ENCODE measurements at places on chromosomes 16 and 17. TPM values are rescaled to one million over a fixed set of nuclear protein-coding genes. Genes with fewer than 3 reads are reported as not detected.

- DNase-seq: peak; percentile 44
These were observed 488 bp upstream of the SEBOX start for GRCh38 chr17:28365487-28365886.

Gene CSF3
- not detected for total RNA-seq

DNA sequence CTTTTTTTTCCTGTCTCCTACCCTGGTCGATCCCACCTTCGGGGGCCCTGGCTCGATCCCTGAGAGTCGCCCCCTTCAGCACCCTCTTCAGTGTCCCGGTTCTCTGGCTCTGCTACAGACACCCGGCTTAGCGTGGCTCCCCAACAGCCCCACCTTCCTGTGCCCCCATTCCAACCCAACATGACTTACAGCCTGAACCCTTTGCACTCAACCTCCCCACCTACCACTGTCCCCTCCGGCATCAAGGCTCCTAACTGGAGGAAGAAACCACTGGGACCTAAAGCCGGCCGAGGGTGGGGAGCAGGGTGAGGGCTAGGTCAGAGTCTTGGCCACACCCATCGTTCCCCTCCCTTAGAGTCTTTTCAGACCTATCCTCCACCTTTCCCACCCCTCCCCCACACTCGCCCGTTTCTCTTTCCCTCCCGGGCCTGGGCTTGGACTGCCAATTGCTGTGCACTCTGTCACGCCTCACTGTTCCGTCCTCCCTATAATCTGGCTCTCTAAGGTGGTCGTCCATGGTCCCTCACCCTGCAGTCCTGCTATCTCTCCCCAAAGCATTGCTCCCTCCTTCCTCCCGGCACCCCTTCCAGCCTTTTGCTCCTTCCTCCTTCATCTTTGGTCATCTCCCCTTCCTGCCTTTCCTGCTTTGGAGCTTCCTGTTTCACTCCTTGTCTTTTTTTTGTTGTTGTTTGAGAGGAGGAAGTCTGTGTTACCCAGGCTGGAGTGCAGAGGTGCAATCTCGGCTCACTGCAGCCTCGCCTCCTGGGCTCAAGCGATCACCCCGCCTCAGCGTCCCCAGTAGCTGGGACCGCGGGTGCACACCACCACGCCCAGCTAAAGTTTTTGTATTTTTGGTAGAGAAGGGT lies 890 bp upstream of the CLDN7 start:
- DNase-seq: no peak

- no peak for DNase-seq
These were observed 298.6 kb upstream of the PSMD7 start for GRCh38 chr16:73997971-73998370.

GRCh38 chr16:8828541-8829165 lies 31.0 kb downstream of the PMM2 start:
- no peak for DNase-seq

- DNase-seq: peak; percentile 86
These were observed 709 bp downstream of the STAT5A start for GRCh38 chr17:42288803-42289610.

DNA sequence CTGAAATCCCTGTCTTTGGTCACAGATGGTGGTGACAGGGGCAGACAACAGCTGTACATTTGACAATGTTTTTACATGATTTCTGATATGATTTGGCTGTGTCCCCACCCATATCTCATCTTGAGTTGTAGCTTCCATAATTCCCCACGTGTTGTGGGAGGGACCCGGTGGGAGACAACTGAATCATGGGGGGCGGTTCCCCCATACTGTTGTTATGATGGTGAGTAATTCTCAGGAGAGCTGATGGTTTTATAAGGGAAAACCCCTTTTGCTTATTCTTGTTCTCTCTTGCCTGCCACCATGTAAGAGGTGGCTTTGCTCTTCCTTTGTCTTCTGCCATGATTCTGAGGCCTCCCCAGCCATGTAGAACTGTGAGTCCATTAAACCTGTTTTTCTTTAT lies 353.9 kb downstream of the CPPED1 start:
- no peak for DNase-seq

Gene CIITA
- total RNA-seq: not detected

- DNase-seq: no peak
These were observed 706.4 kb upstream of the GOT2 start for GRCh38 chr16:59440502-59440901.

DNA sequence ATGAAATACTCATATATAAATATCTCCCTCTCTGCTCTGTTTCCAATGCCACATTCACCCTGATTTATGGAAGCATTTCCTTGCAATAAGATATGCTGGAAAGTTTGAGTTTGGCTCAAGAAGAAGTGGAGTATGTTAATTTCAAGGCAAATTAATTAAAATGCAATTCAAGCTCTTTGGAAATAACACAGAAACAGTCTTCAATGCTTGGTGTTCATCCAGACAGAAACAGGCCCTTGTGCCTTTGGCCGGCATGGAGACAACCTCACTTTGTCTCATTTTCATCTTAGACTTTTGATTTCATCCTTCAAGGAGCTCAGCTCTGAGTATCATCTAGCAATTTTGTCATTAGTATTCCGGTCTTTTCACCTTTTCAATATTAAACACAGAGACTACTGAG lies 210.0 kb downstream of the C16orf95 start:
- DNase-seq: no peak

DNA sequence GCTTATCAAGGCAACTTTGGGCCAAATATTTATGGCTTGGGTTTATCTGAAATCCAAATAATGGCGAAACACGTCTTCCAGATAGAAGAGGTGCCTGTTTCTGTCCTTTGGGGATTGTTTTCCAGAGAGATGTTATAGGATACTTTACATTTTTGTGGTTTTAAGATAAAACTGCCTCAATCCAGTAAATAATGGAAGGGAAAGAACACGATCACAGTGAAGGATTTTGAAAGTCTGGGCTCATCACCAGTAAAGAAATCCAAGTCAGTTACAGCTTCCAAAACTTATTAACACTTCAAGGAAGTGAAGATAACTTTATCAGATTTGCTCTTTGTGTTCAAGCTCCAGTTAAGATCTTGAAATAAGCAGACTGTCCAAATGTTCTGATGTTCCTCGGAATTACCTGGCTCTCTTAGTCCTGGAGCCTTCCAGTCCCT lies 30.1 kb downstream of the DNAH2 start:
- DNase-seq: no peak

Gene IL34
- 25.0 TPM for total RNA-seq

DNA sequence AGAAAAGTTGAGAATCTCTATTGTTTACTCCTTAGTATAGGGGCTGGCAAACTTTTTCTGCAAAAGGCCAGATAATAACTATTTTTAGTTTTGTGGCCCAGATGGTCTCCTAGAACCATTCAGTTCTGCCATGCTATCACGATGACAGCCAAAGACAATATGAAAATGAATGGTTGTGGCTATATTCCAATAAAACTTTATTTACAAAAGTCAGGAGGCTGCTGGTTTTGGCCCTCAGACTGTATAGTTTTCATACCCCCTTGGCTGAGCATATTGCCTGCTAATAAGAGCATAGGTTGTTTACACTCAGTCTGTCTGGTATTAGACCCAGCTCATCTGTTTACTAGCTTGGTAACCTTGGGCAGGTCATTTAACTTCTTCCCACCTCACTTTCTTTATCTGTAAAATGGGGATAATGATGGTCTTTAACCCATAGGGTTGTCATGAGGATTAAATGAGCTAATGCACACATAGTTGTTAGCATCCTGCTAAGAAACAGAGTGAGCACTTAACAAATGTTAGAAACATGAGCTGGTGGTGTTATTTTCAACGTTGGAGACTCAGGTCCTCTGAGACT lies 156.3 kb downstream of the MSI2 start:
- DNase-seq: no peak

- no peak for DNase-seq
These were observed 335.7 kb downstream of the GRIN2A start for GRCh38 chr16:9846362-9847099.

Gene LPO
- not detected for total RNA-seq

DNA sequence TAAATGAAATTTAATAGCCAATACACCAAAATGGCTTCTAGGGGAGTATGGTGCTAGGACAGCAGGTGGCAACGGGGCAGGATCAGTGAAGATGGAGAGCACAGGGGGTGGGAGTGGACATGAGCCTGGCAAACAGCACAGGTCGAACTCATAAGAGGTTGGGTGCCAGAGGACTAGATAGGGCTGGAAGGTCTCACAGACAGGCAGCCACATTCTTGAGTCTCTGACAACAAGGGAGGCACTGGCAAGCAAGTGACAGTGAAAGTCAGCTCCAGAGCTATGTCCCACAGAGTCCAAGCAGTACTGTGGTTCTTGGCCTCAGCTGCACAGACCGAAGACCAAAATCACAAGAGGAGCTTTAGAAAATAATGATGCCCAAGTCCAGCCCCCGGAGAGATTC lies 61.2 kb downstream of the USP31 start:
- no peak for DNase-seq

DNA sequence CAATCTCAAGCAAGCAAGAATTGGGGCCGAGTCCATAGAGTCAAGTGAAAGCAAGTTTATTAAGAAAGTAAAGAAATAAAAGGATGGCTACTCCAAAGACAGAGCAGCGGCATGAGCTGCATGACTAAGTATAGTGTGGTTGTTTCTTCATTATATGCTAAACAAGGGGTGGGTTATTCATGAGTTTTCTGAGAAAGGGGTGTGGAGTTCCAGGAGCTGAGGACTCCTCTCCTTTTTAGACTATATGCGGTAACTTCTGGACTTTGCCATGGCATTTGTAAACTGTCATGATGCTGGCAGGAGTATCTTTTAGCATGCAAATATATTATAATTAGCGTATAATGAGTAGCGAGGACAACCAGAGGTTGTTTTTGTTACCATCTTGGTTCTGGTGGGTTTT lies 819.9 kb downstream of the KCNJ2 start:
- no peak for DNase-seq

DNA sequence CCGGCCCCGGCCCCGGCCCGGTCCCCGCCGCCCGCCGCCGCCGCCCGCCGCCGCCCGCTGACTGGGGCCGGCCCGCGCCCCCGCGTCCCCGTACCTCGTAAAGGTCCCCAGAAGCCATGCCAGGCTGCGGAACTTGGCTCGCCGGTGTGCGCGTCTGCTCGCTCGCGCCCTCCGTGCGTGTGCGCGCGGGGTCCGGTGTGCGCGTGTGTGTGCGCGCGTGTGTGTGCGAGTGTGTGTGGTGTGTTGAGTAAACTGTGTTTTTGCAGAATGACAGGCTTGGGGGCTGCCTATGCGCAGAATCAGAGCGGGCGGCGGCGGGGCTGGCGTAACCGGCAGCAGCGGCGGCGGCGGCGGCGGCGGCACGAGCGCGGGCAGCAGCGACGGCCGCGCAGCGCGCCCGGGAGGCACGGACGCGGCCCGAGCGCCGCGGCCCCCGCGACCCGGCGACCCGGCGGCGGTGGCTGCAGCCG lies 307 bp downstream of the CDYL2 start:
- no peak for DNase-seq

Gene AKTIP
- 36.1 TPM for total RNA-seq

- DNase-seq: peak; percentile 87
These were observed 787 bp downstream of the CDH11 start for GRCh38 chr16:65120831-65121721.

Gene QRICH2
- 4.7 TPM for total RNA-seq

Gene SLFN14
- not detected for total RNA-seq

- DNase-seq: no peak
These were observed 28.6 kb downstream of the SCNN1B start for GRCh38 chr16:23330583-23331249.

DNA sequence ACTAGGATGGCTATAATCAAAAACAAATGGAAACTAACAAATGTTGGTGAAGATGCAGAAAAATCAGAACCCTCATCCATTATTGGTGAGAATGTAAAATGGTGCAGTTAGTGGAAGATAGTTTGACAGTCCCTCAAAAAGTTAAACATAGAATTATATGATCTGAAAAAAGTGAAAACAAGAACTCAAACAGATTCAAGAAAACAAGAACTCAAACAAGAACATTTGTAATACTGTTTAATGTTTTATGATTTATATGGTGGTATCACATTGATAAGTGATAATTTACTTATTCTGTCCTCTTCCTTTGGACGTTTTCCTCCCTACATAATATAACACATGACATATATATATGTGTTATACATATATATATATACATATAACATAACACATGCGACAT lies 12.0 kb downstream of the USP31 start:
- DNase-seq: no peak

DNA sequence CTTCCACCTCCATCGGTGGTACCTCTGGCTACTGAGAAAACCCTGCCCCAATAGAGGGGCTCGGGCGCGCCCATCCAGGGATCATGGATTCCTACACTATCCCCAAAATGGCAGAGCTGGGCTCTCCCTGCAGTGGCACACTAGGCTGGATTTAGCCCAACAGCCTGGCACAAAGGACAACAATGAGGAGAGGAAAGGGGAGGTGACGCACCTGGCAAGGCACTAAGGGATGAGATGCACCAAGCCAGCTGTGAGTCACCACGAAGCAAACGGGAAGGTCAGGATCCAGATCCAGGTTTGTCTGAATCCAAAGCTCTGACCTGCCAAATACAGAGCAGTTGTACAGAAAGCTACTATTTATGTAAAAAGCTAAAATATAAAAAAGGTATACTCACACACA lies 18.1 kb downstream of the UBE2O start:
- no peak for DNase-seq

DNA sequence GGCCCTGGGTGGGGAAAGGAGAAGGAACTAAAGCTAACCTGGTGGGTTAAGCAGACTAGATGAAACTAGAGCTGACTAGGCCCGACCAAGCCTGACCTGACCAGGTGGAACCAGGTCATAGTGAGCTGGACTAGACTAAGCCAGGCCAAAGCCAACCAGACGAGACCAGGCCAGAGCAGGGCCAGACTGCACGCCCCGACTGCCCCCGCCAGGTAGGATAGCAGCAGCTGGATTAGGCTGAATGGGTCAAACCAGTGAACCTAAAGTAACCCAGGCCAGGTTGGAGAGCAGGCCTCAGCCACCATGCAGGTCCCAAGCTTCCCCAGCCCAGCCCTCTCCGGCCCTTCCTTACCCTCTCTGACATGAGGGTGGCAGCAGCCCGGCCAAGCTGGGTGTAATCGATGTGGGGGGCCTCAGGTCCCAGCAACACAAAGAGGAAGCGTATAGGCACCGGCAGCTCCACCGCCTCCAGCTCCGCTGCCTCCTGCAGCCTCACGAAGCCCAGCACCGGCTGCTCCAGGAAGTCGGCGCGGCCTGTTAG lies 9.1 kb downstream of the SLC4A1 start:
- DNase-seq: no peak

Gene CACNG3
- total RNA-seq: not detected

GRCh38 chr17:6986676-6987075 lies 9.2 kb upstream of the ALOX12 start:
- DNase-seq: no peak

Data from chondrocyte (in vitro differentiated cells).